T-helper 1 cell (primary cell): ENCODE measurements at places on chromosomes 13 and 19.

DNA sequence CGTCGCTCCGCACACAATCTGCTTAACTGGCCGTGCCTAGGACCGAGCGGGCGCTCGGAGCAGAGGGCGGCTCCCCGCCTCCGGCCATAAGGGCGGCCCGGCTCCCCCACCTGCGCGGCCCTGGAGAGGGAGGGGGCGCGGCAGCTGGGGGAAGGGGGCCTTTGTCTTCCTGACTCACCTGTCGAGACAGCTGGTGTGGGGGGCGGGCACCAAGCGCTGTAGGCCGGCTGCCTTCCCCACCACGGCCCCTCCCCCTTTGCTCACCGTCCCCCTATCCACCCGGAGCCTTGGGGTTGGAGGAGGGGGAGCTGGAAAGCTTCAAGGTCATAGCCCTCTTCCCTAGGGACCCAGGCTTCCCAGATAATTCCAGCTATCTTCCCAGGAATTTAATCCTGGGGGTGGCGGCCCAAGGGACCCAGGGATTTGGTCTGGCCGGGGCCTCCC lies 1.2 kb downstream of the VASP start:
- no peak for DNase-seq

GRCh38 chr19:11261971-11262839 lies at the start of gene DOCK6:
TSS of gene DOCK6 (minus strand) at chr19:11262524. CDS start at chr19:11262440, 84 bp downstream.
- no peak for DNase-seq

DNA sequence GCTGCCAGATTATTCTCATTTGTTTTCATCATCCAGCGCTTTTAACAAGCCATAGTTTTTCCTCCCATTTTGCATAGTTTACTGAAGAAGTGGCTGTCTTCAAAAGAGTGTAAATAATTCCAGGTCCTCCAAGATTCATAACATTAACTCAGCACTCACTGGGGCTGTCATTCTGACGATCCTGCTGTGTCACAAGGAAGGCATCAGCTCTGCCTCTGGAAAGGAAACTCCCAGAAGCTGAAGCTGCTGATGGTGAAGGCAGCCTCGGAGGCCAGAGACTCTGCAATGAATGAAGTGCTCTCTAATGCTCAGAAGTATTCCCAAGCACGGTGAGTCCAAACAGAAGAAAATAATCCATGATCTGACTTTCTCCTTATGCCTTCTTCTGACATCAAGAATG lies 60.0 kb downstream of the FLT1 start:
- no peak for DNase-seq

DNA sequence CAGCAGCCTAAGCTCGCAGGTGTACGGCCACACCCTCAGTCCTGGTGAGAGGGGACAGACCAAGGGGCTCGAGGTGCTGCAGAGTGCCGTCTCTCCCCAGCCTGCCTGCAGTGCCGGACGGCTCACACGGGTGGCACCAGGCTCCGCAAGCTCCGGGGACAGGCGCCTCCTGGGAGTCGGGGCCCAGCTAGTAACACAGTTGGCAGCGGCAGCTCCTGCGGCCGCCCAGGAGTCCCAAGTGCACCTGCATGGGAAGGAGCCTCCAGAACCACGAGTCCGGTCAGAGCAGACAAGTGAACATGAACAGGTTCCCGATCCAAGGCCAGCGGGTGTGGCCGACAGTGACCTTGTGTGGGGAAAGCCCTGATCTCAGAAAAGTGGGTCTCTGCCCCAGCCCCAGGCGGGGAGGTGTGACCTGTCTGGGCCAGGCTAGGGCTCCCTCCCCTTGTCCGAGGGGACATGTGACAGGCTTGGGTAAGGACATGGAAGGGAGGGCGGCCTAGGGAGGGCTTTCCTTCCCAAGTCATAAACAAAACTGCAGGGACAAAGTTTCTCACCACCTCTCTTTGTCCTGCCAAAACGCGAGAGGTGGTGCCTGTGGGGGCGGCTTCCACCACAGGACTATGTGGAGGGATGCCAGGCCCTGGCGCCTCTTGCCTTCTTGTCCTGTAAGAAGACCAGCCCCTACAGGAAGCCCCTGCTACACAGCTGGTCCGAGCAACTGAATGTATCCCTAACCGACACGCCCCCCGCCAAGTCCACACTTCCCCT lies 46.5 kb downstream of the MLLT1 start:
- DNase-seq: no peak

- no peak for DNase-seq
Measured at GRCh38 chr19:39518458-39518857, 3.5 kb downstream of the SELENOV start.

GRCh38 chr13:98195054-98195791 lies 18.2 kb upstream of the RNF113B start:
- no peak for DNase-seq

DNA sequence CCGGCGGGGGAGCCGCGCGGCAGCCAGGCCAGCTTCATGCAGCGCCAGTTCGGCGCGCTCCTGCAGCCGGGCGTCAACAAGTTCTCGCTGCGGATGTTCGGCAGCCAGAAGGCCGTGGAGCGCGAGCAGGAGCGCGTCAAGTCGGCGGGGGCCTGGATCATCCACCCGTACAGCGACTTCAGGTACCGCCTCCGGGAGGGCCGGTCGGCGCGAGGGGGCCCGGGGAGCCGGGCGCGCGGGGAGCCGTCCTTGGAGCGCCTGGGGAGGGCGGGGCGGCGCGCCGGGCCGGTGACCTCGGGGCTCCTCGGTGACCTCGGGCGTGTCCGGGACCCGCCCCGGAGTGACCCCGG lies 690 bp downstream of the HCN2 start:
- DNase-seq: no peak

DNA sequence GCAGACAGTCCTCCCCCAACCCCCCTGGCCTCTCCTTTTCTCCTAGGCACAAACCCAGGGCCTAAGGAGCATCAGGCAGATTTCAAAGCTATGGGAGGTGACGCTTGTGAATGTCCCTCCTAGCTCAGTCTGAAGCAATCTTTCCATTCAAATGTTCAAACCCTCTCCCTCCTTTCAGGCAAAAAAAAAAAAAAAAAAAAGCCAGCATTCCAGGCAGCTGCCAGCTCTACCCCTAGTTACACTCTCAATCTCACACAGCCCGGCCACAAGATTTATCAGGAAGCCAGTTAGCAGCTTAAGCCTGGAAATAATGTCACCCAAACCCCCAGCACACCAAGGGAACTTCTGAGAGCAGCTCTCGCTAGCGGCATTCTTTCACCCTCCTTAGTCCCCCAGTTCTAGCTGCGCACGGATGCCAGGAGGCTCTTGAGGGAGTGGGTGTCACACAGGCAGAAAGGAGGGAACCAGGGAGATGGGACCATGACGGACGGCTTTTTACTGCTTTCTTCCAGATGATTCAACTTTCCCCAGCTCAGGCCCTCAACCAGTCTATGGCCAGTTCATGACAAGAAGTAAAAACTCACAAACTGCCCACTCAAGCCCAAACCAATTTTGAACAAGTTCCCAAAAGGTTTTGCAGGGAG lies 6.3 kb downstream of the SH3GL1 start:
- no peak for DNase-seq

- peak; percentile 59 for DNase-seq
Measured at GRCh38 chr19:40523322-40524047, 53.2 kb upstream of the SHKBP1 start.

GRCh38 chr13:31947105-31947504 lies 84.5 kb upstream of the FRY start:
- DNase-seq: no peak

- no peak for DNase-seq
Measured at GRCh38 chr19:3046698-3047495, 15.4 kb downstream of the TLE5 start.

DNA sequence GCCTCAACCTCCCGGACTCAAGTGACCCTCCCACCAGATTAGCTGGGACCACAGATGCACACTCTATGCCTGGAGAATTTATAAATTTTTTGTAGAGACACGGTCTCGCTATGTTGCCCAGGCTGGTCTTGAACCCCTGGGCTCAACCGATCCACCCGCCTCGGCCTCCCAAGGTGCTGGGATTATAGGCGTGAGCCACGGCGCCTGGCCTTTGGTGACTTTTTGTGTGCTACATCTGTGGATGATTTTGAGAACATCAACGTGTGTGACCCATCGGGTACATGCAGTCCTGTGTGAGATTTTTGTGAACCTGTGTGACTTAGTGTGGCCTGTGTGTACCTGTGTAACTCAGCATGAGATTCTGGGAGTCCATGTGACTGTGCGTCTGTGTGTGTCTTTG lies 8.5 kb upstream of the NFIX start:
- DNase-seq: no peak

DNA sequence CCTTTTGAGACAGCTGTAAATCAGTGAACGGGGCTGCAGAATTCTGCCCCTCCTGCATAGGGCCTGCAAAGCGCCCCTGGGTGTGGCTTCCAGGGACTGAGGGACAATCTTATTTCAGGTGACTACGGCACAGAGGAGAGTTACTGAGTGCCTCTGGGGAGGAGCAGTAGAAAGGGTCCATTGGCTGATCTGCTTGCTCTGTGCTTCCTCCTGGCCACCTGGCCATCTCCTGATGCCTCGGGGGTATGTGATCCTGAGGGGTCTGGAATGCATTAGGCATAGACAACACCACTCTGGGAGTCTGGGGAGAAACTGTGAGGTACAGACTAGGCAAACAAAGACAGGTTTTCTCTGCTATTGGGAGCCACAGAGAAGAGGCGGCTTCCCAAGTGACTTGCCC lies 2.8 kb downstream of the KCTD15 start:
- DNase-seq: no peak

GRCh38 chr13:97538203-97538602 lies 104.2 kb downstream of the RAP2A start:
- DNase-seq: no peak

DNA sequence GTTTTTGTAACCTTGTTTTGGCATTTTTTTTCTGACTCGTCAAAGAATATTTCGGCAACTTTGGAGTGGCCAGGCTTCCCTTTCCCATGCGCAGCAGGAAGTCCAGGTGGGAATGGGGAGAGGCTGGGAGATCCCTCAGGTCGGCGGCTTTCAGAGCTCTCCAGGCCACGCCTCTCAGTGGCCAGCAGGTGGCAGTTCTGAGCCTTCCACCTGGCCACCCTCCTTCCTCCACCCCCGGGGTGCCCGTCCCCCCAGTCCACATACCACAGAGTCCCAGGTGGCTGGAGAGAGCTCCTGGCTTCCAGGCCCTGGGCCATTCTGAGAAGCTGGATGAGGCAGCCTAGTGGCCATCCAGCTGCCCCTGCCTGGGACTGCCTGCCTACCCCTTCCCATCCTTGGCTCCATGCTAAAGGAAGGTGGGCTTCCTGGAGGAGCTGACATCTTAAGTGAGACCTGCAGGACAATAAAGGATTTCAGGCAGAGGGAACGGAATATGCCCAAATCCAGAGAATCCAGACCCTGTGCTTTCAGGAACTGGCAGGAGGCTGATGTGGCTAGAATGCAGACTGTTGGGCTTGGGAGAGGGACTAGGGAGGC lies 46.3 kb downstream of the CCNE1 start:
- DNase-seq: no peak

DNA sequence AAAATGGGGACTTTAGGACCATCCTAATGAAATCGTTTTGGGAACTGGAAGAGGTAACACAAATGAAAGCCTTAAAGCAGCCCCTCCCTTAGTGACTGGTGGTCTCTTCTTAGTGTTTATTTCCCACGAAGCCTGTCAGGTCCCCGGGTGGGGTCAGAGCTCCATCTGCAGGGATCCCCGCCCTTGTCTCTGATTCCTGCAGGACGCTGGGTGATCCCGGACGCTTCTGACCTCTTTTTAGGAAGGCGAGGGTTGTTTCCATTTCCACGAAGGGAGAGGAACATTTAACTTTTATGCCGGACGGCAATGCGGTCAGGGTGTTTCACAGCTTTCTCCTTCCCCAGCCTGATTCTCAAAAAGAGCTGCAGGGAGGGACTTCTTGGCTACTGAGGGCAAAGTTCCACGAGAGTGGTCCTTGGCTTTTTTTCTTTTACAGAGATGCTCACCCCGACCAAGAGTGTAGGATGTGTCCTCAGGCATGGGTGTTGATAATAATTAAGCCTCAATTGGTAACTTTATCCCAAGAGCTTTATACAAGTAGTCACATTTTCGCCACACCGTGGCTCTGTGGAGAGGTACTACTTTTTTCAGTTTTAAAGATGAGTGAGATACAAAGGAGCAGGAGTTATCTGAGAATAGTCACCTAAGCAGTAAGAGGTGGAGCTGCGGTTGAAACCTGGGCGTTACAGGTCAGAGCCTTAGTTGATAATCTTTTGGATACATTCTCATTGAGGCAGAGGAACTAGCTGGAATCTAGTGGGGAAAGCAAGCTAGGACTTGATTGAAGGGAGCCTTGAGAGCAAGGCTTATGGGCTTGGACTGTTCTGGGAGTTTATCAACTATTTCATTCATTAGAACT lies 813 bp downstream of the ZNF284 start:
- DNase-seq: no peak

DNA sequence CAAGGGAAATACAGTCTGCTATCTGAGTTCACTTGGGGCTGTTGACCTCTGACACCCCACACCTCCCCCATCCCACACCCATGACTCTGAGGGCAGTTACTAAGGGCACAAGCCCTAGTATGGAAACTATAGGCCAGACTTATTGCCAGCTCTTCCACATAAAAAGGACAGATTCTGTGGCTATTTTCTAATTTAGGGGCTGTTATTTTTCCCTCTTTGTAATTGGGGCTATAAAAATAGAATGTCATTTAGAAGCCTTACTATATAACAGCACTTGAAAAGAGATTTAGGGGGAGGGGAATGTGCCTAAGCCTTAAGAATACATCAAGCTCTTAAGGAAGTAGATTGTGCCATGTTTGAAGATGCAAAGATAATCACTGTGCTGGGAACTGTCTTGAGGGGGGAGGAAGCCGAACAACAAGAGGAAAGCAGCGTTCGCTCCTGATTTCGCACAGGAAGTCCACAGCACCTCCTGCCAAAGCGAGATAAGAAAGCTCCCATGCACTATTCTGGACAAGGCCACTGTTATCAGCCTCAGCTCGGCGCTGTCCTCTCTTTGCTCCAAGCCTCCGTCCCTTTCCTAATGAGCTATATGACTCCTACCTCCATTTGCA lies 86.6 kb downstream of the FLT1 start:
- DNase-seq: no peak

DNA sequence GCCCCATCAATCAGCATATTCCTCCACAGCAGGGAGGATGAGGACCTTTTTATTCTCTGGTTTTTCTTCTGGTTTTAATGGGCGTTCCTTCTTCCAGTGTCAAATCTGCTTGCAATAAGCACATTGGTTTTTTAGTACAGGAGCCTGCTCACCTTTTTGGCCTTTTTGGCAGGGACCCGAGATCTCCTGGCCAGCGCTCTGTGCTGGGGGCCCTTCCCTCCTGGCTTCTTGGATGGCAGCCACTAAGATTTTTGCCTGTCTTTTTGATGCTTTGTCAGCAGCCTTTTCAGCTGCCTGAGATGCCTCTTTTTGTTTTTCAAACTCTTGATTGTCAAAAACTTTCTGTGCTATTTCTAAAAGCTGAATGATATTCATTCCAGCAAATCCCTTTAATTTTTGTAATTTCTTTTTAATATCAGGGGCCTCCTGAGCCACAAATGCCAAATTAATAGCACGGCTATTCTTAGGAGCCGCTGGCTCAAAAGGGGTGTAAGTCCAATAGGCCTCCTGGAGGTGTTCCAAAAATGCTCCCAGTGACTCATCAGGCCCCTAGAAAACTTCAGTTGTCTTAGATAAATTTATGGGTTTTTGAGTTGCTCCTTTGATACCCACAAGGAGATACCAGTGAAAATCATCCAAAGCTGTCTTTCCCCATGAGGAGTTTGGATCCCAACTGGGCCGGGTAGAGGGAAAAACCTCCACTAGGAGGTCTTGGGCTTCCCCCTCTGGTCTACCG lies 73.0 kb downstream of the ZNF100 start:
- DNase-seq: no peak

- no peak for DNase-seq
Measured at GRCh38 chr19:13506471-13506820, at the start of gene CACNA1A. TSS of gene CACNA1A (minus strand) at chr19:13506479. CDS start at chr19:13506224, 255 bp downstream.

GRCh38 chr13:70941454-70941853 lies 833.2 kb upstream of the KLHL1 start:
- no peak for DNase-seq

- no peak for DNase-seq
Measured at GRCh38 chr19:19443902-19444680, 38.6 kb downstream of the GATAD2A start.
